ENCODE measurements at places on chromosomes 4 and X.
A peak's percentile ranks its signal among the peaks of the same experiment; 100 is the strongest.

DNA sequence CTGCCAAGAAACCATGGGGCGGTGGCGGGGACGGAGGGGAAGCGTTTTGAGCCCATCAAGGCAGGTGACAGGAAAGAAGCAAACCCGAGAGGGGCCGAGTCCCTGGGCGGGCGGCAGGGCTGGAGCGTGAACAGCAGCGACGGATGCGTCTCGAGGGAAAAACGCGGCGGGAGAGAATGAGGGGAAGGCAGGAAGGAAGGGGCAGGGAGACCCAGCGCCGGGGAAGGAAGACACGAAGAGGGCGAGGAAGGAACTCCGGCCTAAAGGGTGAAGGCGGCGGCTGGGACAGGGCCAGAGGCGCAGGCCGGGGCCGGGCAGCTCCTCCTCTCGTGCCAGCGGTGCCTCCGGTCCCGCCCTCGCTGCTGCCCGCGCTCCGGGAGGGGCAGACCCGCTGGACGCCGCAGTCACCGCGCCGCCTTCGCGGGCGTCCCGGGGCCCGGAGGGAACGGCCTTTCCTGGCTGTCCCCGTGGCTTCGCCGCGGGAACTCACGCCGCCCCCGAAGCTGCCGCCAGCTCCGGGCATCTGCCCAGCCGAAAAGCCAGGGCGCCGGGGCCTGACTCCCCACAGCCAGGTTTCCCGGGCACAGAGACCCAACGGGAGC is 751 bp upstream of the RGS12 start:
- no peak for DNase-seq

- no peak for DNase-seq
Measured at GRCh38 chr4:28225689-28226353, 1365.2 kb downstream of the STIM2 start.

DNA sequence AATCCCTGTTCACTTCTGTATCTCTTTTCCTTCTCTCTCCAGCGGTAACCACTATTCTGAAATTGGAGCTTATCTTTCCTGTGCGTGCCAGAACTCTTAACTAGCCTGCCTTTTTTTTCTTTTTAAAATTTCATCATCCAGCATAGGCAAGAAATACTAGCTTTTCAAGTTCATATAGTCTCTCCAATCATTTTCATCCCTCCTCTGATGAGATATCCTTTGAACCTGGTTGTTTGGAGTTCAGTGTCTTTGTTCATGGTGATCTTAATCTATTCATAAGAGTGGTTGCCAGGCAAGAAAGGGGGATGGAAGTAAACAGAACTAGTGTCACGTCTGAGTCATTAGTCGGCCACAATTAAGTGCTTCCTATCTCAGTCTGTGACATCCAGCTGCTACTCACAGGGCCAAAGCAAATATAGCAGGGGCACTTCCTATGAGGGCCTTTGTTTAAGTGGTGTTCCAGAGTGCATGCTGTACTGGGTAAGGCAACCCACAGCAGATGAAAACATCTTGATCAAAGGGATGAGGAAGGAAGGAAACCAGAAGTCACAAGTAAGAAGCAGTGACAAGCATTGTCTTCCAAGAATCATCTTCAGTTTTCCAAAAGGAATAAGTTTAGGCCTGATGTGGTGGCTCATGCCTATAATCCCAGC is 56.4 kb upstream of the XIAP start:
- no peak for DNase-seq

DNA sequence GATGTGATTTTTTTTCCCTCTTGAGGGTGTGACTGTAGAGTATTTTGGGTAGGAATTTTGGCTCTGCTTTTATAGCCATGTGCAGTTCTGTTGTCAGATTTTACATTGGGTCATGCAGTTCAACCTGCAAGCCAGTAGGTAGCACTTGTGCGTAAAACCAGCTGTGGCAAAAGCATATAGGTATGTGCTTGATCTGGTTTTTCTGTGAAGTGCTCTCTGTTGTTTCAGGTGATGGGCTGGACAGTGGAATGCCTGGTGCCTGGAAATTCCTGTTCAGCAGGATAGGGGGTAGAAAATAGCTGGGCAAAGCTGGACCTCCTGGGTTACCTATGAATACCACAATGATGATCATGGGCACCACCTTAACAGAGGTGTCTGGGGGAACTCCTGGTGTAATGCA is 584.2 kb upstream of the PCDH10 start:
- no peak for DNase-seq

GRCh38 chrX:154084449-154085300 is 12.8 kb downstream of the MECP2 start:
- DNase-seq = no peak

- no peak for DNase-seq
Measured at GRCh38 chr4:146134761-146135445, 40.6 kb upstream of the LSM6 start.

- no peak for DNase-seq
Measured at GRCh38 chr4:95821867-95822266, 18.0 kb upstream of the PDHA2 start.

DNA sequence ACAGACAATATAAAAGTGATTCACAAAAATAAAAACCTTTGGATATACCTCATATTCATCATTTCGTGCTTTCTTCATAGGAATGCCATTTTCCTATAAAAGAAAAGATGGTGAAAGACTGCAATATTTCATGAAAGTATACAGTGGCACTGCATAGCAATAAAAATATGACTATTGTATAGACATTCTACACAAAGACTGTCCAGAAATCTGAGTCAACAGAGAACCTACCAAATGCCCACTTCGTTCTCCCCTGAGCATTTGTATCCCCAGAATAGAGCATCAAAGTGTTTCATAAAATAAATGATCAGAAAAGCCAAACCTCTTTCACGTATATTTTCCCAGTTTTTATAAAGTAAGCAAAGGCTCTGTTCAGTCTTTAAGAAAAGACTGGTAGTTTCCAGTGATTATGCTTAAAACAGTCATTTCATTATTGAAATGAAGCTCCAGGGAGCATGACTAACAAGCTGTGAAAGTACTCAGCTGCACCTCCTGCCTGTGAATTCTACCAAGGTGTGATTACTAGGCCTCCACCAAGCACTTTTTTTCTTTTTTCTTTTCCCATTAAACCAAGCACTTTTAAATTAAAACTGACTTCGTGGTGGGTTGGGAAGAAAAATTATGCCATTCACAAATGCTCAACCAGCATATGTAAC is 20.2 kb downstream of the PPA2 start:
- peak; percentile 22 for DNase-seq

- no peak for DNase-seq
Measured at GRCh38 chr4:186628058-186628711, 72.8 kb upstream of the MTNR1A start.

GRCh38 chr4:101217353-101218031 is 129.8 kb downstream of the PPP3CA start:
- no peak for DNase-seq

GRCh38 chrX:15815779-15816437 is 25.6 kb downstream of the ZRSR2 start:
- DNase-seq = no peak

- DNase-seq = no peak
Measured at GRCh38 chr4:159444678-159445077, 341.8 kb downstream of the RAPGEF2 start.

DNA sequence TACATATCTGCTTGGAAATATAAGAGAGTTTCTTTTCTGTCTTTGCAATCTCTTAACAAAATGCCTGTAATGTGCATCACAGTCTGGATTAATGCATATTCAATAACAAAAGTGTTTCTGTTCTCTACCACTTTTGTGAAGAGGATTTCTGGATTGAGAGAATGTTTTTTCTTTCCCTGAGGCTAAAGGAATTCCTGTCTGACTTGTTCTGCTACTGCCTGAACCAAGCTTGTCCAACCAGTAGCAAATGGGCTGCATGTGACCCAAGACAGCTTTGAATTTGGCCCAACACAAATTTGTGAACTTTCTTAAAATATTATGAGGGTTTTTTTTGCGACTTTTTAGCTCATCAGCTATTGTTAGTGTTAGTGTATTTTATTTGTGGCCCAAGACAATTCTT is 1133.9 kb downstream of the SH3BGRL start:
- DNase-seq = no peak

- no peak for DNase-seq
Measured at GRCh38 chr4:137421796-137422195, 110.5 kb downstream of the PCDH18 start.
